ENCODE measurements at places on chromosomes 16 and 17.

GRCh38 chr17:81350320-81350890 lies 44.9 kb upstream of the BAHCC1 start:
- DNase-seq, result no peak

DNA sequence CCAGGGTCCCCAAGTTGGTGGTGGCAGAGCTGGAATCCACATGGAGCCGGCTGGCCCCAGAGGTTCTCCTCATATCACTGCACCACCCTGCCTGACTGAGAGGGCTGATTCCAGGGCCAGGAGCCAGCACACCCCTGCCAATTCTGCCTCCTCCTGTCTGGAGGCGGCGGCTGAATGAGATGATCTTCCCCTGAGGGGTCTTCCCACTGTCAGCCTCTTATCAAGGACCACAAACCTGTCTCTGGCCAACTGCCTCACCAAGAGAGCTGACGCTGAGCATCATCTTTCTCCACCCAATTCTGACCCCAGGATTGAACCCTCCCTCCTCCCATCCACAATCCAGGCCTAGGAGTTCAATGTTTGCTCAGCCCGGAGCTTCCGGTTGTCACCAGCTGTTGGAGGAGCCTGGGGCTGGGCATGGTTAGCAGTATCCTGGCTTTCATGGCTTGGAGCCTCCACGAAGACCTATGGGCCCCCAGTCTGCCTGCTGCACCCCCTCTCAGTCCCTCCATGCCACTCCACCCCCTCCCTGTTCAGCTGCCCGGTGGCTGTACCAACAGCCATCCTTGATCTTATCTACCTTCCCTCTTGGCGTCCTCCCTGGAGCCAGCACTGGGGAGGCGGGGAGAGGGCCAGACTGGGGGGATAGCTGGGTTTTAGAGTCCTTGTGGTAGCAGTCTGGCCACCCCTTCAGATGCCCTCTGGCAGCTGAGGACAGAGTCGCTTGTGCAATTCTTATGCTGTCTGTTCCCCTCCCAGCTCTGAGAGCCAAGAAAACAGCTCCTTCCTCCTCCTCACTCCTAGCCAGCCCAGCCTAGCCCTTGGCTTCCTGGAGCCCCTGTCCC lies 25.6 kb downstream of the ABCC3 start:
- DNase-seq, result no peak

- DNase-seq, result no peak
These were observed 576.1 kb downstream of the CDH11 start for GRCh38 chr16:64545768-64546167.

GRCh38 chr17:39677542-39678339 lies 9.5 kb downstream of the PNMT start:
- no peak for DNase-seq

DNA sequence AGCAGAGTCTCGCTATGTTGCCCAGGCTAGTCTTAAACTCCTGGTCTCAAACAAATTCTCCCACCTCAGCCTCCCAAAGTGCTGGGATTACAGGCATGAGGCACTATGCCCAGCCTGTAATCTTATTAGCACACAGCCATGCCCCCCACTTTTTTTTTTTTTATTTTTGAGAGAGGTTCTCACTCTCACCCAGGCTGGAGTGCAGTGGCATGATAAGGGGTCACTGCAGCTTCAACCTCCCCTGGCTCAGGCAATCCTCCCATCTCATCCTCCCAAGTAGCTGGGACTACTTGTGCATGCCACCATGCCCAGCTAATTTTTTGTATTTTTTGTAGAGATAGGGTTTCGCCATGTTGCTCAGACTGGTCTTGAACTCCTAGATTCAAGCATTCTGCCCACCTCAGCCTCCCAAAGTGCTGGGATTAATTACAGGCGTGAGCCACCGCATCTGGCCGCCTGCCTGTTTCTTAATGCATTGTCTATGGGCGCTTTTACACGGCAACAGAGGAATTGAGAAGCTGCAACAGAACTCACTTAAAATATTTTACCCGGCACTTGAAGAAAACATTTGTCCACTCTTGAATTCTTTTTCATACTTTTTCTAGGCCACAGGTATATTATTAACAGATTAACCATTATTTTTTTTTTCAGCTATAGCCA lies 8.8 kb upstream of the CEP20 start:
- DNase-seq, result no peak

DNA sequence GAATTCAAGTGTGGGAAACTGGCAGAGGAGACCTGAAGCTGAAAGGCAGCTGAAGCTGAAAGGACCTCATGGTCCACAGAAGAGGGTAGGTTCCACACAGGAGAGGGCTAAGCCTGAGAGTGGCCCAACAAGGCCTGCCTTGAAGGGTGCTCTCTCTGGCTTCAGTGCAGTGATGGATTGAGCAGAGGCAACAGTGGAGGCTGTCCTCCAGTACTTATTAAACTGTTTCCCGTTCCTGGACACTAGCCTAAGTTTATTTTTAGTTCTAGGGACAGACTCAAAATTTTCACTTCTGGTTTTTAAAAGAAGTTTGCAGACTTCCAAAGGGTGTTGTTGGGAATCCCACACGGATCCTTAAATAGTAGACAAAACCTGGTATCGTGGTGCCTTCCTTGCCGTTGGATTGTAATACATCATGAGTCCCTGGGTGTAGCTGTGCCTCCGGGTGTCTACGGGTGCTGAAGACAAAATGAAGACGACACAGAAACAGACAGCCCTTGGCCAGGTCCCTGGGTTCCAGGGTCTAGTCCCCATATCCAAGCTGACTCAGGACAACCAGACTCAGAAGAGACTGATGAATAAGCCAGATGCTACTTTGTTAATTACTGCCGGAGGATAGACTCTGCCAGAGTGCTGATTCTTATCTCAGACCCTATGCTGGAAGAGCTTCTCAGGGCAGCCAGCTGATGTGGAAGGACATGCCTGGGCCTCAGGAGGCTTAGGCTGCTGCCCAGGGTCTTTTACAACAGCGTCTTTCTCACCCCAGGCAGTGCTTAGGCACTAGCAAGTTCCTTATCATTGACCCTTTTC lies 7.1 kb upstream of the CMTM4 start:
- DNase-seq, result no peak

GRCh38 chr17:7465597-7466275 lies 13.7 kb downstream of the ZBTB4 start:
- DNase-seq, result no peak

DNA sequence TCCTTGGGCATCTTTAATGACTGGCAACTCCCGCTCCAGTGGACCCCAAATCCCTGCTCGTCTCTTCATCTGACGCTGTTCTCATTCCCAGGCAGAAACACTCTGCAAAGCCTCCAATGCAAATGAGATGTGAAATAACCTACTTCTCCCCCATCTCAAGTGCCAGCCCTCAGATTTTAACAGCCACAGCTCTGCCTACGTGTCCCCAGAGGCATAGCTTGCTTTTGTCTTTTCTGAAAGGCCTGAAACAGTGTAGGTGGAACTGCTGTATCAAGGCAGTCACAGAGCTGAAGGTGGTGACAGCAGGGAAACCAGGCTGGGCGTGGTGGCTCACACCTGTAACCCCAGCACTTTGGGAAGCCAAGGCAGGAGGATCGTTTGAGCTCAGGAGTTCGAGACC lies 14.7 kb downstream of the RPH3AL start:
- DNase-seq, result no peak

DNA sequence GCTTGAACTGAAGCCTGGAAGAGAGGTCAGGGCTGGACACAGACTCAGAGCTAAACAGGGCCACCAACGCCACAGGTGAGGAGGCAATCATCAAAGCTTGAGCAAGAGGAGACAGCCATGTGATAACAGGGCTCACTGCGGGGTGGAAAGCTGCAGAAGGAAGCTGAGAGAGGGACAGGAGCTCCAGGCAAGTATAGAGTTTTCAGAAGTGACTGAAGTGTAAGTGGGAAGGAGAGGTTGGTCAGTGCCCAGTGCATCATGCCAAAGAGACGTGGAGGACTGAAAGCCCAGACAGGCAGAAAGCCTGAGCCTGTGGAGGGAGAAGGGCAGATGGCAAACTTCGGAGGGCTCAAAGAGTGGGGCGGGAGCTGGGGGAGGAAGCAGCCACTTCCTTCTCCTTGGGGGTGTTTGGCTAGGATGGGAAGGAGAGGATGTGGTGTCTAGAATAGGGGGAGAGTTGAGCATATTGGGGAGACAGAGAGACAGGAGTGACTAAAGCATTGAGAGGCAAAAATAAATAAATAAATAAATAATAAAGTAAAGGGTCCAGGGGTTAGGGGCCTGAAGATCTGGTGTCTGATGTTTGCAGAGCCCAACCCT lies 2.6 kb downstream of the KIFC3 start:
- no peak for DNase-seq

DNA sequence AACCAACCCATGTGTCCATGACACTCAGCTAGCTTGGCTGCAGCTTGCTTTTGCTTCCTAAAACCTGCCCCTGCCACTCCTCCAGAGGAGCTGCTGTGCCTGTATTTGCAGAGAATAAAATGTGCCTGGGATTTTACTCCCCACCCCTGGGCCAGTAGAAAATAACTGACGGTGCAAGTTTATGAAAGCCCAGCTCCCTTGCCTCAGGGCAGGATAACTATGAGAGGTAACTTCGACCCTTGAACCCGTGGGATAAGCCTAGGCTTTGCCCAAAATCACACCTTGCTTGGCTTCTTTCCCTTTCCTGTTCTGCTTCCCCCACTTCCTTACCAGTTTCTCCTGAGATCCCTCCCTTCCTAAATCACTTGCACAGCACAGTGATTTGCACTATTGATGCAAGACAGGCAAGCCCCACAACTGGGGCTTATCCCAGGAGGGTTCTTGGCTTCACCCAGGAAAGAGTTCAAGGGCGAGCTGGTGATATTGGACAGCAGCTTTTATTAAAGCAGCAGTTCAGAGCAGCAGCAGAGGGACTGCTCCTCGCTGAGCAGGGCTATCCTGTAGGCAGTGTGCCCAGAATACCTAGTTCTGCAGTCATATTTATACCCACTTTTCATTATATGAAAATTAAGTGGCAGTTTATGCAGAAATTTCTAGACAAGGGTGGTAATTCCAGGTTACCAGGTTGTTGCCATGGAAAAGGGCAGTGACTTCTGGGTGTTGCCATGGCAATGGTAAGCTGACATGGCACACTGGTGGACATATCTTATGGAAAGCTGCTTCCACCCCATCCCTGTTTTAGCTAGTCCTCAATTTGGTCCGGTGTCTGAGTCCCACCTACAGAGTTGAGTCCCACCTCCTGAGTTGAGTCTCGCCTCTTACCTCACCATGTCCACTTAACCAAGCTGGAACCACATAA lies 6.3 kb upstream of the ERCC4 start:
- DNase-seq, result no peak

- DNase-seq, result no peak
These were observed 56.9 kb downstream of the MAP2K6 start for GRCh38 chr17:69471406-69471805.

GRCh38 chr17:38947189-38947588 lies 20.0 kb downstream of the FBXO47 start:
- no peak for DNase-seq

- no peak for DNase-seq
These were observed 16.2 kb downstream of the RPH3AL start for GRCh38 chr17:336110-337021.

- no peak for DNase-seq
These were observed 317.2 kb upstream of the MYOCD start for GRCh38 chr17:12348476-12348875.

DNA sequence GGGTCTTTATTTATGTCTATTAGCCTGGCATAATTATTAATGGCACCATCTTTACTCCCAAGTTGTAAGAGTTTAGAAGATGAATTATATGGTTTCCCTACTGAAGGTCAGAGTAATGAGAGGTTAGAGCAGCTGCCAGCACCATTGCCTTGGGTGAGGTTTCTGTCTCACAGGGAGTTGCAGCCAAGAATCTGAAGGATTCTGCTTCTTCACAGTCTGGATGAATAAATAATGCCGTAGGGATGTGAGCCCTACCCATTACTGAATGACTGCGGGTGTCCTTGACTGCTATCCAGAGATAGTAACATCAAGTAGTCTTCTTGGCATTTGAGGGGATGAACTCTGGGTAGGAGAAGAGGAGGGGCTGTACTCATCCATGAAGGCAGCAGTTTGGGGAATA lies 52.8 kb upstream of the SMIM36 start:
- DNase-seq, result no peak

DNA sequence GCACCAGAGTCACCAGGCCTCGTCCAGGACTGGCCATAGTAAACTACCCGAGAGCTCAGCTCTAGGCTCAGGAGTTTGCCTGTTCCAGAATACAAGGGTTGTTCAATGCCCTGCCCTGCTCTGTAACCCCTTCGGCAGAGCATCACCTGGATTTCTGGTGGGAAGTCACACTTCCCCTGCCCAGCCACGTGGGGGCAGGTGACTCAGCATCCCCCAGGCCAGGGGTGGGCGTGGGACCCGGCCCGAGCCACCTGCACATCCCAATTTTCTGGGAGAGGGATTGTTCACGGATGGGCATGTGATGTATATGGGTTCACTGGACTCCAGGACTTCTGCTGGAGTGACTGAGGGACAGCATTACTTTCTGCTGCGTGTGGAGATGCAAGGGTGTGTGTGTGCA lies 25.8 kb downstream of the COX4I1 start:
- no peak for DNase-seq

DNA sequence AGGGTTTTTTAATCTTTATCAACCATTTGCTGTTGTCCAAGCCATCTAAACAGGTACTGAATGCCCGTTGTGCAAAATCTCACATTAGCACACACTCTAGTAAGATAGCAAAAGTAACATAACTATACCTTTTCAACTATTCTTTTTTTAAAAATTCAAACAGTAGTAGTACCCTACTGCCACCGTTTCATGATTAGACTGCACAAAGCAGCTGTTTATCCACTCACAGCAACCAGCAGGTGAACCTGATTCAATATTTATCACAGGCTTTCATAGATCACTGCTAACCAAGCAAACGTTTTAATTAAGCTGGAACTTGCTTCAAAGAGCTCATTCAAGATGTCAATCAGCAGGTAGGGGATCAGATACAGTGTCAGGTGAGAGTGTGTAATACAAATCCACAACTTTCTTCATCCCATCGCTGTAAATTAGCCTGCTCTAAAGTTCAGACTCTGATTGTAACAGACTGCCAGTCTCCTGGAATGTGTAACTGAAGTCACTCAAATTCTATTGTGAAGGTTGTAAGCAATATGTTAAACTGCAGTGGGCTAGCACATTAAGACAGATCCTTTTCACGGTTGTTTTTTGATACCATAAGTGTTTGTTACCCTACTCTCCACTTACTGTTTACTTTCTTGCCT lies 47.3 kb downstream of the BRIP1 start:
- DNase-seq, result no peak

DNA sequence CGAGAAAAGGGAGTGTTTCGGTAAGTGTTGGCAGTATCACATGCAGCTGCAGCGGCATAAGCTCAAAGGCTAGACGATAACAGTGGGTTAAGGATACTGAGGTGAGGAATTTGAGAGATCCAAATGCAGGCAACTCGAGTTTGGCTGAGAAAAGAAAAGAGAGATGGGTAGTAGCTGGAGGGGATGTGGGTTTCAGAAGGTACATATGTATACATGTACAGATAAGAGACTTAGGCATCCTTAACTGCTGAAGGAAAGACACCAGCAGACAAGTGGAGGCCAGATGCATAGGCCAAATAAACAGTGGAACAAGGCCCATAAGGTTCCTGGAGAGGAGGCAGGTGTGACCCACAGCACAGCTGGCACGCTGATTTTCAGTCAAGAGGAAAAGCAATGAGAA lies 86.6 kb upstream of the NETO2 start:
- no peak for DNase-seq
